ENCODE measurements at places on chromosomes 5 and 9. TPM values are rescaled to one million over a fixed set of nuclear protein-coding genes. Genes with fewer than 3 reads are reported as not detected.

Gene ALDOB
- not detected for polyA plus RNA-seq

Gene STPG3
- not detected for polyA plus RNA-seq

Gene ANKH
- polyA plus RNA-seq = 22.0 TPM

Gene ZBTB26
- 3.9 TPM for polyA plus RNA-seq

DNA sequence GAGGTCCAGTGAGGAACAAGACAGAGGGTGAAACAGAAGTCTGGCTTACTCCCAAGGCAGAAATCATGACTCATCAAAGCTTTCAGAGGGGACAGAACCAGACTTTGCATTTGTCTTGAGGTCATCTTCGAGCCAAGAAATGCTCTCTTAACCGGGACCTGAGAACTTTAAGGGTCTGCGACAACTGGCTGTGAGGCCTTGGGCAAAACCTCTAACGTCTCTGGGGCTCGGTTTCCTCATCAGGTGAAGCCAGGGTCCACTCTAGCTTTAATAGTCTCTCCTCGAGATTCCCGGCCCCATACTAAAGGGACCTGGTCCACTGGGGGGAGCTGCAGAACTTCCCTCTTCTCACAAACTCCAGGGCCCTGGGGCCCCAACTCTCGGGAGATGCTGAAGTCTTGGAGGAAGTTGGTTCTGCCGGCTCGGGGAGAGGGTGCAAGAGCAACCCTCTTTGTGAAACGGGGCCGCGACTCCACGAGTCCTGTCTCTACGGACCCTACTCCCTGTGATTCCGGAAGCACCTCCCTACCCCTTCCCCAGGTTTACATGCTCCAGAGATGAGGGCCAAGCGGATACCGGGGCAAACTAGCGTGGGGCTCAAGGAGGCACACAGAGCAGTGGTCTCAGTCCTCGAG lies 2.6 kb downstream of the GLIS3 start:
- DNase-seq = peak; percentile 54

DNA sequence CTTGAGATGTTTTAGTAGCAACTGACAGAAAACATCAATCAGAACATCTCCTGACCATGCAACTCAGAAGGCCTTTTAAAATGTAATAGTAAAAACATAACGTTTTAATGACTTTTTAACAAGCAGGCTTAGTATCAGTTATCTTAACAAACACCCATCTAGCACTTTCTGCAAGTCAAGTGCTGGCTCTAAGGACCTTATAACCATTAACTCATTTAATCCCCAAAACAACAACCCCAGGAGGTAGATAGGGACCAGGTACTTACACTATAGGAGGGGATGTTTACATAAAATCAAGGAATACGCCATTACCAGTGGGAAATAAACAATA lies 41.8 kb downstream of the ROR2 start:
- no peak for DNase-seq

- DNase-seq = no peak
Measured at GRCh38 chr9:123925161-123925560, 4.8 kb downstream of the DENND1A start.

- DNase-seq = no peak
Measured at GRCh38 chr5:85709728-85710127, 908.0 kb upstream of the COX7C start.

- DNase-seq = no peak
Measured at GRCh38 chr5:69317391-69317790, 15.2 kb downstream of the CCDC125 start.

DNA sequence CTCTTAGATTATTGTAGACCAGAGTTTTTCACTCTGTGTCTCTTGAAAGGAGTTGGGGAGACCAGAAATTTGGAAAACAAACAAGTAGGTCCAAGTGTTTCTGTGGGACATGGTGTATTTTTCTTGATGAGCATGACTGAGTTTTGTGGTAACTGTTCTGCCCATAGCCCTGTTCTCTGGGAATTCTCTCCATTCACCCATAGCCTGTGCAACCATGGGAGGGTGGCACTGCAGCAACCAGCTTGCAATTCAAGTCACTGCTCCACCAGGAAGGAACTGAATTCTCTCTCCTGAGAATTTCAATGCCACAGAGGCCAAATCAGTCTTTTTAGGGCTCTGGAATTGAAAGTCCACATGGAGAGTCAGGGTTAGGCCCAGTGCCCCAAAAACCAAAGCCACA lies 475.3 kb upstream of the TRPC7 start:
- no peak for DNase-seq

GRCh38 chr9:6072865-6073264 lies 57.4 kb upstream of the RANBP6 start:
- DNase-seq = no peak

- no peak for DNase-seq
Measured at GRCh38 chr5:89255845-89256463, 373.0 kb upstream of the MEF2C start.

DNA sequence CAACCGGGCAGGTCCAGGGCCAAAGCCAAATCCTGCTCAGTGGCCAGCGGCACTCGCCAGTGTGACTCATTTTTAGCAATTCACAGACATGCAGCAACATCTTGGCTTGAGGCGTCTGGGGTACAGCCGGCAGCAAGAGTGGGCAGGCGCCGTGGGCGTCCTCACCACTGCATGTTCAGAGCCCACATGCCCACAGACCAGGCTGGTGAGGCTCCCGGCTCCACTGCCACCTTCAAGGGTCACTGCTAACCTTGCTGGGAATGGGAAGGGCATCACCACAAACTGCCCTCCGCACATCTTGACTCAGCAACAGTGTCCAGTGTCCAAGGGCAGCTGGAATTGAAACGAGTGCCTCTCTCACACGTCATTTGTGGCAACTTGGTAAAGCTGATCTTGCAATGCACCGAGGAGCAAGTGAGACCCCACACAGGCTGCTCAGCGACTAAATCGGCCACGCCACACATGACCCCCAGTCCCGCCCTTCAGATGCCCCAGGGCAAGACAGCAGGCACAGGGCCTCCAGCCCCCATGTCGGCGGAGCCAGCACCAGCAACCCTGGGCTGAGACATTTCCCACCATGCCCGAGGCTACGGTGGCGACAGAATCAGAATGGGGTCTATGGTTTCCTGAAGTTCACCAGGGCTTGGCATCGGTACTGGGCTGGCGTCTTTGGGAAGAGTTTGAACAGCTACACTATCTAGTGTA lies 140.3 kb downstream of the ROR2 start:
- no peak for DNase-seq
